ENCODE measurements at places on chromosomes 4 and X.

GRCh38 chr4:8699479-8700145 is 107.0 kb downstream of the CPZ start:
- DNase-seq = no peak

- DNase-seq = no peak
Measured at GRCh38 chrX:112947981-112948615, 107.5 kb upstream of the AMOT start.

GRCh38 chr4:41256131-41256739 is 493 bp upstream of the UCHL1 start:
- no peak for DNase-seq

- DNase-seq = no peak
Measured at GRCh38 chr4:2753436-2753835, 2.7 kb downstream of the TNIP2 start.

GRCh38 chr4:41514766-41515481 is 23.0 kb upstream of the LIMCH1 start:
- no peak for DNase-seq
